DMS79 (cell line): ENCODE measurements at places on chromosomes 16 and 17.

DNA sequence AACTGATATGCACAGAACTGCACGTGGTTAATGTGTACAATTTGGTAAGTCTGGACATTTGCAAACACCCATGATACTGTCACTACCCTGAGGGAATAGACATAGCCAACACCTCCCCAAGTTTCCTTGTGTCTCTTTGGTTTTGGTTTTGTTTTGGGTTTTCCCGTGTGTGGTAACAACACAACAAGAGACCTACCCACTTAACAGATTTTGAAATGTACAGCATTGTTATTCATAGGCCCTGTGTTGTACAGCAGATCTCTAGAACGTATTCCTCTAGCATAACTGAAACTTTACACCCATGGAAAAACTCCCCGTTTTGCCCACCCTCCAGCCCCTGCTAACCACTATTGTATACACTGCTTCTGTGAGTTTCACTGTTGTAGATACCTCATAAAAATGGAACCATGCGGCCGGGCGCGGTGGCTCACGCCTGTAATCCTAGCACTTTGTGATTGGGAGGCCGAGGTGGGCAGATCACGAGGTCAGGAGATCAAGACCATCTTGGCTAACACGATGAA, 76.3 kb upstream of the TBC1D3K start:
- DNase-seq: no peak

- no peak for DNase-seq
Observed at GRCh38 chr17:82356845-82357355, 2.1 kb upstream of the TEX19 start.

DNA sequence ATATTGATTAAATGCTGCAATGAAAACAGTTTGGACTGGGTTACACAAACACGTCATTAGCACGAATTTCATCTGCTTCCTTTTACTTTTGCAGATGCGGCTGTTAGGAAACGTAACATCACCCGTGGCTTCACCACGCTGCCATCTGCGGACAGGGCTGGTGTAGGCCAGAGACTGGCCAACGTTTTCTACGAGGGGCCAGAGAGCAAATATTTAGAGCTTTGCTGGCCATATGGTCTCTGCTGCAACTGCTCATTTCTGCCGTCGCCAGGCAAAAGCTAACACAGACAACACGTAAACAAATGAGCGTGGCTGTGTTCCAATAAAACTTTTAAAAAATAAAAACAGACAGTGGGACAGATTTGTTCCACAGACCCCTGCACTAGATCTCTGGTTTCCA, 96.6 kb downstream of the ENGASE start:
- DNase-seq: no peak

DNA sequence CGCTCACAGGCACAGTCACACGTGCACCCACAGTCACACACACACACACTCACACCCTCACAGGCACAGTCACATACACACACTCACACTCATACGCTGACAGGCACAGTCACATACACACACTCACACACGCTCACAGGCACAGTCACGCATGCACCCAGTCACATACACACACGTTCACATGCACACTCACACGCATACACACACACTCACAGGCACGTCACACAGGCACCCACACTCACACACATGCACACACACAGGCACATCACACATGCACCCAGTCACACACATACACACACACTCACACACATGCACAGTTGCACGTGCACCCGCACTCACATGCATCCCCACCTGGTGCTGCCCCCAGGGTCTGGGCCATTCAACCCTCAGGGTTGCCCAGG, 46.1 kb upstream of the CBFA2T3 start:
- no peak for DNase-seq

- DNase-seq: no peak
Observed at GRCh38 chr16:20995711-20996110, 95.1 kb downstream of the LYRM1 start.

- no peak for DNase-seq
Observed at GRCh38 chr17:44254361-44255095, 13.4 kb downstream of the SLC4A1 start.

DNA sequence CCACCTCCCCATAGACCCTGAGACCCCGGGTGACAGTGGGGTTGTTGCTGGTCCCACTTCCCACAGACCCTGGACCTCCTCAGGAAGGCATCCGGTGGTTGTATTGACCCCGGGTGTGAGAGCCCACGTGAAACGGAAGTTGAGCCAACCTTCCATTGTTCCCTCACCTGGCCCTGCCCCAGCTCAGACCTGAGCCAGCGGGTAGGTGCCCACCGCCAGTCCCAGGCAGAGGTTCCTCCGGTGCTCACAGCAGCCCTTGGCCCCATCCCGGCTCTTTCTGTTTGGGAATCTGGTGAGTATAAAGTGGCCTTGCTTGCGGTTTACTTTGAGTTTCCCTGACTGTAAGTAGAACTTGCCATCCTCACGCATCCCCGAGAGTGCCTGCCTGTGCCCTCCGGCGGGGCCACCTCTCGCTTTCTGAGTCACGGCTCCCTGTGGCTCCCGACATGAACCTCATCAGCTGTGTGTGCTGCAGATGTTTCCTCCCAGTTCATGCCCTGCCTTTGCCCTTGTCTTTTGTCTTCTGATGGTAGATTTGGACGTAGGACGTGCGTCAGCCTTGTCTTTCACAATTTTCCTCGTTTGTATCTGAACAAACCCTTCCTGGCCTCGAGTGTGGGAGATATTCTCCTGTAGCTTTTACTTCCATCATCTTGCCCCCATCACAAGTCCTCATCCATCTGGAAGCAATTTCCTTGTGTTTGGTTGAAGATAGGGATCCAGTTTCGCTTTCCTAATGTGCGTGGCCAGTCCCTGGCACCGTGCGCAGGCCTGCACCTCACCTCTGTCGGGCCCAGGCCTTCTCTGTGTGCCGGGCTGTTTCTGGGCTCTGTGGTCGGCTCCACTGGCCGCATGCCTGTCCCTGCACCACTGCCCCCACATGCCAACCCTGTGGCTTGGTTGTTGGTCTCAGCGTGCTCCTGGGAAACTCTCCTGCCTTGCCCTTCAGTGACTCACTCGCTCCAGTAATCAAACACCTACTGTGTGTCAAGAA, 76.0 kb downstream of the METRNL start:
- no peak for DNase-seq

- DNase-seq: no peak
Observed at GRCh38 chr17:72915625-72916081, 176.8 kb downstream of the SLC39A11 start.

DNA sequence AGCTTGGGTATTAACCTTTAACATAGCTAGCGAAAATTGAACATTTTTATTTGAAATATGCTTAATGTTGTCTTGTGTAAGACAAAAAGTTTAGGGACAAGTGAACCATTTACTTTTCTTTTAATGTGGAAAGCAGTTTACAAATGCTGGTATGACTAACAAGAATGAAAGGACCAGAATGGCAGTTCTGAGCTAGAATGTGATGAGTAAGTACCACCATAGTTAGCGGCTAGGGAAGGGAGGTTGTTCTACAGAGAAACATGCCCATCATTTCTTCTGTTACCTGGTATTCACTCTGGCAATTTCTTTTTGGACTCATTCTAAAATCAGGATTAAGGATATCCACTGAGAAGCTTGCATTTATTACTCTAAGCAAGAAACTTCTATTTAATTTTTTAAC, 121.1 kb downstream of the WWOX start:
- no peak for DNase-seq

- DNase-seq: no peak
Observed at GRCh38 chr17:66317629-66318028, 15.2 kb downstream of the PRKCA start.

DNA sequence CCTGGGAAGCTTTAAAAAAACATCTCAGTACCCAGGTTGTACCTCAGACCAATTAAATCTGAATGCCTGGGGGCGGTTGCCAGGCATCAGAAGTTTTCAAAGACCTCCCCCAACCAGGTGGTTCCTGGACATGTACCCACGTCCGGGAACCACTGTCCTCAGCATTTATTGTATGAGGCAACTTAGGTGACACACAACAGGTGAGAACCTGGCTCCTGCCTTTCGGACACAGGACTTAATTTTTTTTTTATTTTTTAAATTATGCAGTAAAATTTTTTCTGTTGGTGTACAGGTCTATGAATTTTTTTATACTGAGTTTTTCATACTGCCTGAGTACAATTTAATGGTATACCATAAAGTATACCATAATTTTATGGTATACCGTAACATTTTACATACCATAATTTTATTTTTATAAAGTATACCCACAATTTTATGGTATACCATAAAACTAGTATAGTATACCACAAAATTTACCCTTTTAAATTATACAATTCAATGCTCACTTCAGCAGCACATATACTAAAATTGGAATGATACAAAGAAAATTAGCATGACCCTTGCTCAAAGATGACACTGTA, 38.7 kb upstream of the DHX8 start:
- DNase-seq: no peak

DNA sequence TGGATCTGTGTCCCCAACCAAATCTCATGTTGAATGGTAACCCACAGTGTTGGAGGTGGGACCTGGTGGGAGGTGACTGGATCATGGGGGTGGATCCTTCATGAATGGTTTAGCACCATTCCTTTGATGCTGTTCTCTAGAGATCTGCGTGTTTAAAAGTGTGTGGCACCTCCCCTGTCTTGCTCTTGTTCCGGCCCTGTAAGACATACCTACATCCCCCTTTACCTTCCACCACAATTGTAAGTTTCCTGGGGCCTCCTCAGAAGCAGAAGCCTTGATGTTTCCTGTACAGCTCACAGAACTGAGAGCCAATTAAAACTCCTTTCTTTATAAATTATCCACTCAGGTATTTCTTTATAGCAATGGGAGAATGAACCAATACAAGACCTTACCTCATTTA, 257.7 kb downstream of the XYLT1 start:
- no peak for DNase-seq

DNA sequence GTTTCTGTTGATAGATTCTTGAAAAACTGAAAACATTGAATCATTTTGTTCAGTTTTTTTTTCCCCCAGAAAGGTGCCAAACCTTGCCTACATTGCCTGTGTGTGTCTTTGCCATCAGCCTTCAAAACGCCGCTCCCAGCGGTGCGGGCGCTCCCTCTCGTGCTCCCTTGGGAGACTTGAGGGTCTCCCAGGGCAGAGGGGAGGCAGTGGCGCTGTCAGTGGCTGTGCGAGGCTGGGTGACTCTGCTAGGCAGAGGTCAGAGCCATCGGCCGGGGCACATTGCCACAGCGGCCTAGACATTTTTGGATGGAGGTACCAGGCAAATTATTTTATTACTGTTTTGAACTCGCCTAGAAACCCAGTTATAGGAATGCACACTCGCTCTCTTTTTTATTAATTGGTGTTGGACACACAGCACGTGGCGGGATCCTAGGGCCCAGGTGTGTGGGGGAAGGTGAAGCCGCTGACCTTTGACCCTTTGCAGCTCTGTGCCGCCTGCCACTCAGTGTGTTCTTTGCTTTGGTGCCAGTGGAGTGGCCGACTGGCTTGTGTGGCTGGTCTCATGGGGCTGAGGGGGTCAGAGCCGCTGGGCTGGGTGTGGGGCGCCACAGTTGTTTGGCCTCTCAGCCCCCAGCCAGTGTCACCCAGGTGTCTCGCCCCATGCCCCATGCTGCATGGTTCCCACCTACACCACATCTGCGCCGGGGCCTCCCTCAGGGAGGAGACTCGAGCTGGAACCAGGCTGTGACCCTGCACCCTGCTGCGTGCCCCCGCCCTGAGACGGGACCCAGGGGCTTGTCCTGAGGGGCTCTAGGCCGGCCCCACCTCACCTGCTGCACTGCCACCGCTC, 115.7 kb downstream of the BANP start:
- DNase-seq: no peak

DNA sequence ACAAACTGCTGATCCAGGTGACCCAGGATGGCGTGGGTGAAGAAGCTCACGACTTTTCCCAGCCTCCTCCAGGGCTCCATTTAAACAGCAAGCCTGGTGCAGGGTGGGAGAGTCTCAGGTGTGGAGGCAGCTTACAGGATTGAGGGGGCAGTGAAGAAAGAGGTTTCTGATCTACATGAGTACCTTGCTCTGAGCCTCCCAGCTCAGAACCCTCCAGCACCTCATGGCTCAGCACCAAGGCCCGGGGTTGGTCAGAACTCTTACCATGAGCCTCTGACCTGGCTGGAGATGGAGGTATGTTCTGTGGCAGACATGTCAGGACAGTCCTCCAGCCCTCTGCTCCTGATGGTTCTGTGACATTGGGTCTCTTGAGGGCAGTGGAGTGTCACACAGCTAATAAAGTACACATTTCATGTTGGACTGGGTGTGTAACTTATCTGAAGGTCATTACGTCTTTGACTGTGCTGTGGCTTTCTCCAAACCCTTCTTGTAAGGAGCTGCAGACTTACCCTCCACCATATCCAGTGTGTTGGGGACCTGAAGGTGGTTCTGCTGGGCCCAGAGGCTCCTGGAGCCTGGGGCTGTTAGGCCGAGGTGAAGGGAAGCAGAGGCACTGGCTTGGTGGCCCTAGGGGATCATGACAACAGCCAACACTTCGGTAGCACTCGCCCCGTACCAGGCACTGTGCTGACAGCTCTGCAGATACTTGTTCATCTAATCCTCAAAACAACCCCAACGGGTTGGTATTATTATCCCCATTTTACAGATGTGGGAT, 3.8 kb upstream of the DCAF7 start:
- DNase-seq: no peak

DNA sequence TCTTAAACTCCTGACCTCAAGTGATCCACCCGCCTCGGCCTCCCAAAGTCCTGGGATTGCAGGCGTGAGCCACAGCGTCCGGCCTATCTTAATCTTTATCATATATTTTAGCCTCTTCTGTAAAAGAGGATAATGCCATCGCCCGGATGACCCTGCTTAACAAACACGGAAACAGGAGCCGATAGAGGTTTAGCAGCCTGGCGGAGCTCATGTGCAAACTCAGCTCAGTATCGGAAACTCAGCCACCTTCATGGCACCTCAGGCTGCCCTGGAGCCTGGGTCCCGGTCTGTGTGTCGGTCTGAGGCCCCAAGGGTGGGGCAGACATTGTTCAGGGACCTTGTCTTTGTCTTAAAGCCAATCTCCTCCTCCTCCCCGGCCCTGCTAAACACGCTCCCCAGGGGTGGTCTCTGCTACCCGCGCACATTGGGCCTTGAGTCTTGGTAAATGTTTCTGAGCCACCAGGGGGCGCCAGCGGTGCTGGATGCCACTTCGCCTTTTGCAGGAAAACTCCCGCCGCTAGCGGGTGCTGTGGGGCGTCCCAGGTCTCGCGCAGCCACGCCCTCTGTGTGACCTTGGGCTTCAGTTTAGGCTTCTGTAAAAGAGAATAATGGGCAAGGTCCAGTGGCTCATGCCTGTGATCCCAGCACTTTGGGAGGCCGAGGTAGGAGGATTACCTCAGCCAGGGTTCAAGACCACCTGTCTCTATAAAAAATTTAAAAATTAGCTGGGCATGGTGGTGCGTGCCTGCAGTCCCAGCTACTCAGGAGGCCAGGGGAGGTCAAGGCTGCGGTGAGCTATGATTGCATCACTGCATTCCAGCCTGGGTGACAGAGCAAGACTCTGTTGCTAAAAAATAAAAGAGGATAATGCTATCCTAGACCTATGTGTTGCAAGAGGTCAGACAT, 2.7 kb downstream of the CETP start:
- no peak for DNase-seq

GRCh38 chr16:86722970-86723369, 144.6 kb downstream of the FOXL1 start:
- DNase-seq: no peak
